ENCODE measurements at places on chromosomes 3 and 15.

DNA sequence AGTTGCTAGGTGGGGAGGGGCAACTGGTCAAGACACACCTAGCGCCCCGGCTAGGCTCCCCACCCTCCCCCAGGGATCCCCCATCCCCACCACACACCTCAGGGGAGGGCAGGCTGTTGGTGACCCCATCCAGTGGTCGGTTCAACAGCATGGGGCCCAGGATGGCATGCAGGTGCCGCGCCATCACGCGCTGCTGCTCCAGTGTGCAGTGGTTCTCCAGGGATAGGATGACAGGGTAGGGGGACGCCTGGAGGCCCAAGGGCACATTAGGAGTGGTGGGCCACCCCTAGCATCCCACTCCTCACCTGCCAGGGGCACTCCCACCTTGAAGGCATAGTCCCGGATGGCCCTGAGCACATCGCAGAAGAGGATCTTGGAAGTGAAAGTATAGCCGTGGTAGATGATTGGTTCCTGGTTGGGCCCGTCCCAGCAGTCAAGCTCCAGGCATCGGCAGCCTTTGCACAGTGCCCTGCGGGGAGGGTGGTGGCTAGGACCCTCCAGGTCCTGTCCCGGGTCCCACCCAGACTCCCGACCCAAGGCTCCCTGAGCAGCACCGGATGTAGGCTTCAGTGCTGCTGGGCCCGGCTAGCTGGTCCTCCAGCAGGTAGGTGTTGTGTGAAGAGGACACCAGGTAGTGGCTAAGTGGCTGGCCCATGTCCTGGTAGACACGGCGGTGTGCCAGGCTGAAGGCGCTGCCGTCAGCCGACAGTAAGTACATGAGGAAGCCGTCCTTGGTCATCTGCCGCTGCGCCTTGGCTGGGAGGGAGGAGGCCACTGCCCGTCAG lies 19.4 kb downstream of the VILL start:
- no peak for DNase-seq

- no peak for DNase-seq
Measured at GRCh38 chr3:109234300-109234699, 82.0 kb downstream of the DPPA2 start.

DNA sequence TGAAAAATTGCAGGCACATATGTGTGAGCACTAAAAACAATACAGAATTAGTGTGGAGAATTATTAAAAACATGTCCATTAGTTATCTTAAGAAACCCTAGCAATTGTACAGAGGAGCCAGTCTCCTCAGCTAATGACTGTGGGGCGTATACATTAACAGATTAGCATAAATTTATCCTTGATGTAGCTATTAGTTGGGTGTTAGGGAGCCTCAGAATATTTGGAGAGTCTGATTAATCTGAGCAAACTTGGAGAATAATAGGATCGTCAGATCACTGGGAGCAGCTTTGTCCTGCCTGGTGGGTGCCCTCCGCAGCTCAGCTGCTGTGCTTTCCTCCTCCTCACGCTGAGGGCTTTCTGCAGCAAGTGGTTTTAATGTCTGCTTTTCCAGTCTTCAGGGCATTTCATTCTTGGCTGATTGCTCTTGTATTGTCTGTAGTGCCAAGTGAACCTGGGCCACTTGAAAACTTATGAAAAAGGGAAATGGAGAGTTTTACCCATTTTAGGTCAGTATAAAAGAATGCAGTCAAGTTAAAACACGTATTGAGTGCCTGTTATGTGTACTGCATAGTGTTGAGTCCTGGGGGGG lies 417.4 kb upstream of the SEMA6D start:
- DNase-seq, result no peak

- DNase-seq, result no peak
Measured at GRCh38 chr3:141231952-141232823, 563 bp downstream of the PXYLP1 start.

DNA sequence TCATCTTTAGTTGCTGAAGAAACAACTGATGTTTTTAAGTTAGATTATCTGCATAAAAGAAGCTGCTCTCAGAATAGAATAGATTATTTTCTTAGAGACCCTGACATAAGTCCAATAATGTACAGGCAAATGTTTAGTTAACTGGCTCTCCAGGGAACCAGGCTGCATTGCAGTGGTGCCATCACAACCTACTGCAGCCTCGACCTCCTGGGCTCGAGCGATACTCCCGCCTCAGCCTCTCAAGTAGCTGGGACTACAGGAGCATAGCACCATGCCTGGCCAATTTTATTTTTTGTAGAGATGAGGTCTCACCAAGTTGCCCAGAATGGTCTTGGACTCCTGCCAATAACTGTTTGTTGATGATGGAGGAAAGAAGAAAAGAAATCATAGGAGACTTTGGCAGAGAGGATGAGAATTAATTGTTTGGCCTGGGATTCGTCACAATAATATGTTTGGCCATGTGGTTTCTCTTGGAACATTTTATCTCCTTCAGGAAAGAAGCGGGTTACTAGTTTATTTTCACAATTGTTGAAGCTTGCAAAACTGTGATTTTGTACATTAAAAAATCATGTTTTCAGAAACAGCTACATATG lies 429.2 kb downstream of the CADM2 start:
- no peak for DNase-seq

DNA sequence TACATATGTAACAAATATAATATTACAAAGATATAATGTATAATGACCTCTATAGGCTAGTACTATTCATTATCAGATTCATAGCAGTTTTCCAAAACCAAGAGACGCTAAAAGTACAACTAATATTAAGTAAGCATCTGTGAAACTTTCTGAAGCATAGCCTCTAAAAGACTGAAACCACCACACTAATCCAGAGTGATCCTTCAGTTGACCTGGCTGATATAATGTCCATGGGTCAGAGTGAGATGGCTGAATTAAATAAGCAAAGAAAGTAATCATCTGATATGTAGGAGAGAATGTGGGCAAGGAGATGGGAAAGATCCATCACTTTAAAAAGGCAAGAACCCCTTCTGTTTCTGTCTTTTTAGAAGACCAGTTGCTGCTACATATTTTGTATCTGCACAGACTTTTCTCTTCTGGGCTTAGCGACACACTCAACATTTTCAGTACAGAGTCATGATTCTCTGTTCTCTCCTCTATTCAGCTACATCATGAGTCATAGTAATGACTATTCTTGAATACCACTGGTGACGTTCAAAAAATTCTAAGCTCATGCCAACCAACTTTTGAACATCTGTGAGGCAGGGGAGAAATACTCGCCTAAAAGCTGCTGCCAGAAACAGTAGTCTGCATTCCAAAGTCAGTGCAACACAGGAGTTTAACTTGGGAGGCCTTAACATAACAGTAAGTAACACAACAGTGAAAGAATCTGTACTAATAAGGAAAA lies 149.6 kb downstream of the MAGI1 start:
- peak; percentile 89 for DNase-seq

GRCh38 chr3:188510366-188510765 lies 356.4 kb downstream of the LPP start:
- DNase-seq, result no peak

GRCh38 chr3:129034642-129035041 lies 25.9 kb upstream of the GP9 start:
- no peak for DNase-seq

DNA sequence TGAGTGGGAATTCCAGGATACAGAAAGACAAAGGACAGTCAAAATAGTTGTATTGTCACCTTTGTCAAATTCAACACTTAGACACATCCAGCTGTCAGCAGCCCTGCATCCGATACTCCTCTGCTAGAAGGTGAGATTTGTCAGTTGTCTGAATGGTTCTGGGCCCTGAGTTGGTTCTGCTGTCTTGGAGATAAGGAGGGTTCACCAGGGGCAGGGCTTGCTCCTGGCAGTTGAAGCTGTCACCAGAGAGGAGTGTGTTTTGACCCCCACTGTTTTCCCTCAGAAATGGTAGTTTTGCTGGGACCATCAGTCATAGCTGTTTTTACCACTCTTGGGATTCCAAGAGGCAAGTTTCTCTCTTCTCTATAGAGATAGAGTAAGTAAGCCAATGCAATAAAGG lies 3.2 kb upstream of the KY start:
- DNase-seq, result no peak

DNA sequence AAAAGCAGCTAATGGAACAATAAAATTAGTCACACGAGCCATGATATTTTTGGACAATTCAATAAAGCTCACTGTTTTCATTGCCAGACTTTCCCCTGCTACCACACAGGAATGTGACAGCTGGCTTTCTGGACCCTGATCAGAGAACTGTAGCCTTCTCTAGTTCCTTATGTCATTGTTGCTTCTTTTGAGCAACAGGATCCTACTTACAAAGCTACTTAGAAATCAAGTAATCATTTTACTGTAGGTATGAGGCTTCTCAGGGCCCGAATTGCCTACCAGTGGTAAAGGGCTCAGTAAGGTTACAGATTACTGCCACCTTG lies 94.3 kb upstream of the AADACL2 start:
- DNase-seq, result no peak

DNA sequence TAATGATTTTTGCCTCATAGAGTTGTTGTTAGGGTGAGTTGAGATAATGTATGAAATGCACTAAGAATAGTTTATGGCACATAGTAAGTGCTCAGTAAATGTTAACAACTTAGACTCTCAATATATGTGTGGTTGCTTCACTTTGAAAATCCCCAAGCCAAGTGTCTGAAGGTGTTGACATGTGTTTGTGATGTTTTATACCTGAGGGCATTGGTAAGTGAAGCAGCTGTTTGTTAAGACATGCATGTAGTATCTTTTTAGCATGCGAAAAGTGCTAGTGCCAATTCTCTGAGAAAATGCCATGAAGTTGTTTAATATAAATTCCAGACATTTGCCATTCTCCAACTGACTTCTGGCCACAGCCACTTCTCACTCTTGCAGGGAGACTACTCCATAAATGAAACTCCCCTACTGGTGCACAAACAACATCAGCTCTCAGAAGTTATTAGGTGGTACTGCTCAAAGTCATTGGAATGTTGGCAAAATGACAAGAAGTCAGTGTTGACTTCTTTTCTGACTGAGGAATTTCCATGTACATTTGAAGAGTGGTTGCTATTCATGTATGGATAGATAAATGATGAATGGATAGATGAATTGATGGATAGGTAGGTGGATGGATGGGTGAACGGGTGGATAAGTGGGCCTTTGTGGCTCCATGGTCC lies 103.6 kb upstream of the NUDT16 start:
- DNase-seq, result peak; percentile 12

- DNase-seq, result no peak
Measured at GRCh38 chr15:65008983-65009382, 19.3 kb upstream of the SPG21 start.

GRCh38 chr3:177595530-177596188 lies 398.4 kb upstream of the TBL1XR1 start:
- no peak for DNase-seq

GRCh38 chr3:16114429-16114828 lies 60.1 kb upstream of the GALNT15 start:
- no peak for DNase-seq

- no peak for DNase-seq
Measured at GRCh38 chr3:23219117-23219516, 16.0 kb downstream of the UBE2E2 start.

DNA sequence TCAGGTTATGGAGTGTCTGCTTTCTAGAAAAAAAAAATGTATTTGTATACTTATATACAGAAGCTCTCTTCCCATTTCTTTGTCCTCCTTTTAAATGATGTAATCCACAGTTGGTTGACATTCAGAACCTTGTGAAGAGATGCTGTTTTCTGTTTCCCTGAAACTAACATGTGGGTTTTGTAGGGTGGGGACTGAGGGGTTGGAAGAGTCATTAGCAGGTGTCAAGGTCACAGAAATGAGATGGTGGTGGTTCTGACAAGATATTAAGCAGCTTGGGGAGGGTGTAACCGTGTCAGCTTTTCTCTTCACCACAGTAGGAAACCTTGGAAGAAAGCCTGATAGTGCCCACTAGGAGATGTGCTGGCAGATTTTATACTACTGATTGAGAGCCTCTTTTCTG lies 2.4 kb downstream of the RASA2 start:
- no peak for DNase-seq

- no peak for DNase-seq
Measured at GRCh38 chr15:28885630-28886430, at the start of gene APBA2. TSS of gene APBA2 (plus strand) at chr15:28885974. CDS start at chr15:29053885, 167,911 bp downstream.

DNA sequence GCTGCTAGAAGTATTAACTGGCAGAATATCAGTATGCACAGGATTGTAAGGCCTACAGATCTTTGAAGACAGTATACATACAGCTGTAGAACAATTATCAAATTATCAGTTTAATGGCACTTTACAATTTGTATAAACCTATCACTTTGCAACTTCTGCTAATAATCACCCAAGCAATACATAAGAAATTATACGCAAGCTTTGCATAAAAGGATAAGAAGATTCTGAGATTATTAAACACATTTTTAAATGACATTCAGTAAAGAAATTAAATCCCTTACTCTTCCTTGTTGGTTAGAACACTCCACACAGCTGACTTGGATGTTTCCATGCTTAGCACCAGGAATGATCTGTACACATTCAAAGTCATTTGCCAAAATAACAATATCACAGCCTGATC lies 46.8 kb downstream of the DMXL2 start:
- no peak for DNase-seq

DNA sequence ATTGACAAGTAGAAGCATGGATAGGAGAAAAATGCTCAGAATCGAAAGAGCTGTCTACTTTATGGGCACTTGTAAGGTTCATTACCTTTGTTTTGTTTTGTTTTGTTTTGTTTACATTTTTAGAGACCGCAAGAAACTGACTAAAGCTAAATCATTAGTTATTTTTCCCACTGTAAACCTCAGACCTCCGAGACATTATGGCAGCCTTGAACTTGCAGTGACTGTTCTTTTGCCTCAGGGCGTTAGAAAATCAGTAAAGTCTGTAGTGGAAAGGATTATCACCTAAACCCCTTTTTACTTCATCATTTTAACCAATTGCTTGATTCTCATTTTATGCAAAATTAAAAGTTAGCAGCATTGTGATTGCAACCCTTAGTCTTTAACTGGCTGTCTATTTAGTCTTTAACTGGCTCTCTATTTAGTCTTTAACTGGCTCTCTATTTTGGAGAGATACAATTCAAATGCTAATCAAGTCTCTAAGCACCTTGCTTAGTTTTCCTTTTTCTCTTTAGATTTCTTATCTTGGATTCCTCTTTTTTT lies 383.3 kb upstream of the ROBO2 start:
- DNase-seq, result no peak

Measured in HS-27A (cell line).